Peyer's patch (tissue), 4 donors: ENCODE measurements at places on chromosomes 1 and 21.

GRCh38 chr21:45347048-45347711 is 57.8 kb upstream of the COL18A1 start:
- no peak overlapping the region for H3K27ac ChIP-seq
- H3K36me3 ChIP-seq, result no peaks in the 10 kb centered on the region
- no peaks in the 10 kb centered on the region for H3K27me3 ChIP-seq
- H3K4me3 ChIP-seq, result no peak overlapping the region

DNA sequence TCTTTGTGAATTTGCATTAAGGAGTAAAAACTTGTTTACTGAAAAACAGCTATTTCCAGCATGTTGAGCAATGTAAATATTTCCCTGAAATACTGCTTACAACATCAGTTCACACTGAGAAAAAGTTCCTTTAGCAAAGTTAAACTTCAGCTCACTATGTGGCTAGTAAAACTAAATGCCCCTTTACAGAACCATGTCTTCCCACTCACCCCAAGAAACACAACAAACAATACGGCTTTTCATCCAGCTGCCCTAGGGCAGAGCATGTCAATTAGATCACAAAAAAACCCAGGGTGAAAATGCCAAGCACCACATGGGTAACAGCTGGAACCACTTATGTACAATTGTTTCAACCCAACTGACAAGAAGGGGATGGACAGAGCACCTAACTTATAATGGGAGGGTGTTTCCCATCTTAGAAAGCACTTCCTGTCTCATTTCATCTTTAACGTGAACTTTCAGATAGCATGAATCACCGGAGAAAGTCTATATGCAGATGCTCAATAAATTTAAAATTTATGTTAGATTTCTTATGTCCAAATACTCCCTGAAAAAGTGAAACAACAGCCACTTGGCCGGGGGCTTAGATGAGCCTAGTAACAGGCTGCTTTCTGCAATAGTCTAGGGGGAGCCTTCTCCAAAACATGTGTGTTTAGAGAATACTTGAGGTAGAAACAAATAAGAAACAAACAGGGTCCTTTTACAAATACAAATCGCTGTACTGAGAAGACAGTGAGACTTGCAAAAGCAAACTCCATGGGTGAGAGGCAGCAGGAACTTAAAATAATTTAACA is 6.6 kb downstream of the NID1 start:
- H3K27me3 ChIP-seq, result no peaks in the 10 kb centered on the region
- no peak overlapping the region for H3K27ac ChIP-seq
- no peak for DNase-seq
- H3K4me3 ChIP-seq, result no peak overlapping the region
- H3K4me1 ChIP-seq, result no peaks in the 10 kb centered on the region

DNA sequence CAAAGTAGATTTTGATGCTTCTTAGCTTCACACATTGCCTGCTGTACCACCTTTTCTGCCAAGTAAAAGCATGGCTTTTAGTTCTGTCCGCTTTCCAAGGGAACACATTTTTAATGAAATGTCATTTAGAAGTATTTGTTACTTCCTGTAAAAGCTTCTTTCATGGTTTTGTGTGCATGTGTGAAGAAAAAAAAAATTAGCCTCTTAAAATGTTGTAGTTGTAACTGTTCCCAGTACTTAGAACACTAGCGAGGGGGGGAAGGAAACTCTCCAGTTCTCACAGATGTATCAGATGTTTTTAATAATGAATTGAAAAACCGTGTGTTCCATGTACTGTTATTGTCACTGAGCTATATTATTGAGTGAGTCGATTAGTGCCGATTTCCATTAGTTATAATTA is 568.3 kb upstream of the ADGRL2 start:
- no peaks in the 10 kb centered on the region for H3K27me3 ChIP-seq
- H3K27ac ChIP-seq, result no peak overlapping the region

DNA sequence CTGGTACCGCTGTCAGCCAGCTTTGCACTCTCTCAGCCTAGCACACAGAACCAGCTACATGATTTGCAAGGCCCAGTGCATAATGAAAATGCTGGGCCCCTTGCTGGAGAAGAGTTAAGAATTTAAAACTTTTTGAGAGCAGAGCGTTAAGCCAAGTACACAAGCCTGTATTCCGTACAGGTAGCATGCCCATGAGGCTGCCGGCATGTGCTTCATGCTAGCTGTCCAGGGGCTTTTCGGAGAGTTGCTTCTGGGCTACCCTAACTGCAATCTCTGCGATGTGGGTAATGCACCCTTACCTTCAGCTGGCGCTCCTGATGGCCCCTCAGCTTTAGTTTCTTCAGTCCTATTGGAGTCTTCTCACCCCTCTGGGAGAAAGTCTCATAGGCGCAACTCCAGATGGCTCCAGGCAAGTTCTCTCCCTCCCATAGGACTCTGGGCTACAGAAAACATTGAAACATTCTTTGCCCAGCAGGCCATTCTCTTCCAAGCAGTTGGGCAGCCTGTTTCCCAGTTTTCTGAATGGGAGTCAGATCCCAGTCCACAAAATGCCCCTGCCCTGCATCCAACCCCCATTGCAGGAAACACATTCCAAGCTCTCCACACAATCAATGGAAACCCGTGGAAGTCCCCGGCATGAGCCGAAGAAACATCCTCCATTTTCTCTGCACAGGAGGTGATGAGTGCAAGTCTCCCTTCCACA is 5.7 kb upstream of the AKT3 start:
- DNase-seq, result no peak
- H3K27ac ChIP-seq, result no peak overlapping the region
- H3K36me3 ChIP-seq, result no peaks in the 10 kb centered on the region
- H3K4me3 ChIP-seq, result no peak overlapping the region
- no peaks in the 10 kb centered on the region for H3K27me3 ChIP-seq

DNA sequence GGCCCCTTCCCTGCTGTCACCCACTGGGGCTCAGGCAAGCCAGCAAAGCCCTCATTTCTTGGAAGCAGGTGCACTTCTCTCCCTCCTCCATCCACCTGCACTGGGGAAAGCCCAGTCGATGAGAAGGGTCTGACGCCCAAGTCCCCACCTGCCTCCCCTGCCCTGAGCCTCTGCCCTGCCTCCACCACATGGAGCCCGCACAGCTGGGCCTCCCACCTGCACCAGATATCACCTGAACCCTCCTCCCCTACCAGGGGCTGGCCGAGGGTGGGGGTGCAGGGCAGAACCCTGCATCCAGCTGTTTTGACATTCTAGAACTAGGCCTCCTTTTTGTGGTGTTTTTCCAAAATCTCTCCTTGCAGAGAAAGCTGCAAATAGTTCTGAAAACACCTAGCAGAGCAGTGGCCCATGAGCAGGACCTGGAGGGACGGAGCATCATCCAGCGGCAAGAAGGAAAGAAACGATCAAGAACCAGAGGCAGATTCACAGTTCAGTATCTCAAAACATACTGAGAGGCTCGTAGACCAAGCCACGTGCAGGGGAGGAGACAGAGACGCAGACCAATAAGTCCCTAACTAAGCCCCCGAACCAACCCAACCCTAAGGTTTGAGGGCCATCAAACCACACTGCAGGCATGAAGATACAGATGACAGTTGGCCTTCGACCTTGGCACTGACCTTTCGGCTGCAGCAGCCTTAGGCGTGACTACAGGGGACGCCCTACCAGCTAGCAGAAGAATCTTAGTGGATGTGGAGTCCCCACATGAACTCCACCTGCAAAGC is 16.7 kb downstream of the CHD5 start:
- no peak for DNase-seq
- no peaks in the 10 kb centered on the region for H3K27me3 ChIP-seq
- H3K4me1 ChIP-seq, result no peaks in the 10 kb centered on the region
- no peaks in the 10 kb centered on the region for H3K36me3 ChIP-seq

- H3K36me3 ChIP-seq, result no peaks in the 10 kb centered on the region
- no peak overlapping the region for H3K27ac ChIP-seq
- DNase-seq, result peak; percentile 19
- no peak overlapping the region for H3K4me3 ChIP-seq
- no peaks in the 10 kb centered on the region for H3K27me3 ChIP-seq
- no peaks in the 10 kb centered on the region for H3K4me1 ChIP-seq
Measured at GRCh38 chr1:2999571-2999970, 21.7 kb upstream of the ACTRT2 start.

GRCh38 chr1:85275701-85276214 is 674 bp downstream of the BCL10 start:
- H3K36me3 ChIP-seq, result no peaks in the 10 kb centered on the region
- DNase-seq, result peak; percentile 39
- H3K27me3 ChIP-seq, result no peaks in the 10 kb centered on the region

DNA sequence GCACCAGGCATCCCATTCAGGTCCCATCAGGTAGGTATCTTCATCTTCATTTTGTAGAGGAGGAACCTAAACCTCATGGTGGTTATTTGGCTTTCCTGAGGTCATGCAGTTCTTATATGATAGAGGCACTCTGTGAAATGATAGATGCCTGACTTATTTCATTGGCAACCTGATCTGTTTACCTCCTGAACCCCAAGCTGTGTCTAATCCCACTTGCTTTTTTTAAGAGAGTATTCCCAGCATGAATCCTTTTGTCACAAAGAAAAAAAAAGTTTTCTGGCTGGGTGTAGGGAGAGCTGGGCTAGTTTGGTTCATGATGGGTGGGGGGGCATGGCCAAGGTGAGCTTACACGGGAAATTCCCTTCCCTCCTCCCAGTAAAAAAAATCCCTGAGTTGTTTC is 154.2 kb downstream of the TENT5C start:
- H3K27me3 ChIP-seq, result no peaks in the 10 kb centered on the region
- H3K4me3 ChIP-seq, result no peak overlapping the region
- H3K4me1 ChIP-seq, result peaks cover 9% of the 10 kb centered on the region
- DNase-seq, result no peak
- no peaks in the 10 kb centered on the region for H3K36me3 ChIP-seq

DNA sequence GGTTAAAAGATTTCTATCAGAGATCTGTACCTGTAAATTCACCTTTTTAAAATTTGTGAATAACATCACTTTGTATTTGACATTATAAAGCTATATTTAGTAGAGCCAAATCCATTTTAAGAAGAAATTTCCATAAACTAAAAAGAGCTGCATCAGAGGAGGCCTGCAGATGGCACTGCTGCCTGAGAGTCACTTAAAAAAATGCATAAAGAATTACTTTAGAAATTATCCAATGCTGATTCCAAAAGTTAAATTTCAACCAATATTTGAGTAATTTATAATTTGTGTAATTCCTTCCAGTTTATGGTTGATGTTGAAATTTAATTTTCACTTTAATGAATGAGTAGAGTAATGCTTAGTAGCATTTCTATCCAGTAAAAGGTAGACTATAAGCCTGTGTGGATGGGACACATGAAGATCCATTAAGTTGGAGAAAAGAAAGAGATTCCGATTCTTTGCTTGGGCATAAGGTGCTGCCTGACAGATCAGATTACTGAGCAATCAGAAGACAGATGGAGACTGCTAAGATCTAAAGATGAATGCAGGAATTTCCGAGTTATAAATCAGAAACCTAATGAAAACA is 20.7 kb upstream of the RPE65 start:
- DNase-seq, result no peak
- H3K4me1 ChIP-seq, result no peaks in the 10 kb centered on the region
- H3K27me3 ChIP-seq, result no peaks in the 10 kb centered on the region
- no peak overlapping the region for H3K4me3 ChIP-seq
- no peak overlapping the region for H3K27ac ChIP-seq
- H3K36me3 ChIP-seq, result no peaks in the 10 kb centered on the region

DNA sequence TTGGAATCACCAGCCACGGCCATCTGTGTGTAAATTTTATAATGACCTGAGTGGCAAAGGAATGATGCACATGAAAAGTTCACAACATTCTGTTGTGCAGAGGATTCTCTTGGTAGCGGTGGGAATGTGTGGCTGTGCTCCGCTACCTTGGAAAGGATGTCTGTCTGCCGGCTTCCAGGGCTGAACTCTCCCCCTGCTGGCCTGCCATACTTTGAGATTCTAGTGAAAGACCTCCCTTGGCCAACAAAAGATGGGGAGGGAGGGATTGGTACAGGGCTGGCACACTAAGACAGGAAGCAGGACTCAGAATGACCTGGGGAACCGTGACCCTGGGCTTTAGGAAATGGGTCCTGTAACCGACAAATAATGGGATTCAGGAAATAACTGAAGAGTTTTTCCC is 194.5 kb upstream of the PLD5 start:
- no peak for DNase-seq
- no peaks in the 10 kb centered on the region for H3K36me3 ChIP-seq
- H3K4me1 ChIP-seq, result no peaks in the 10 kb centered on the region
- no peak overlapping the region for H3K4me3 ChIP-seq
- no peak overlapping the region for H3K27ac ChIP-seq
- H3K27me3 ChIP-seq, result no peaks in the 10 kb centered on the region

- H3K27me3 ChIP-seq, result no peaks in the 10 kb centered on the region
- no peaks in the 10 kb centered on the region for H3K36me3 ChIP-seq
- no peak overlapping the region for H3K4me3 ChIP-seq
- DNase-seq, result no peak
- no peaks in the 10 kb centered on the region for H3K4me1 ChIP-seq
Measured at GRCh38 chr21:41016472-41016871, 151.5 kb upstream of the BACE2 start.
